HEK293T (cell line): ENCODE measurements at places on chromosomes 16 and 17.
A peak's percentile ranks its signal among the peaks of the same experiment; 100 is the strongest.

GRCh38 chr16:28977703-28978662 lies 3.4 kb downstream of the SPNS1 start:
- DNase-seq: peak; percentile 28

DNA sequence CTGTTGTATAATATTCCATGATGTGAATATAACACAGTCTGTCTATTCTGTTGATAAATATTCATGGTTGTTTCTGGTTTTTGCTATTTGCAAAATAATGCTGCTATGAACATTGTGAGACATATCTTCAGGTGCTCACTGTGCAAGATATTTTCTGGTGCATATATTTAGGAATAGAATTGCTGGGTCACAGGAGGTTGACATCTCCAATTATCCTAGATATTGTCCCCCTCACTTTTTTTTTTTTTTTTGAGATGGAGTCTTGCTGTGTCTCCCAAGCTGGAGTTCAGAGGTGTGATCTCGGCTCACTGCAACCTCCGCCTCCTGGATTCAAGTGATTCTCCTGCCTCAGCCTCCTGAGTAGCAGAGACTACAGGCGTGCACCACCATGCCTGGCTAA lies 14.5 kb upstream of the MYO18A start:
- DNase-seq: no peak

DNA sequence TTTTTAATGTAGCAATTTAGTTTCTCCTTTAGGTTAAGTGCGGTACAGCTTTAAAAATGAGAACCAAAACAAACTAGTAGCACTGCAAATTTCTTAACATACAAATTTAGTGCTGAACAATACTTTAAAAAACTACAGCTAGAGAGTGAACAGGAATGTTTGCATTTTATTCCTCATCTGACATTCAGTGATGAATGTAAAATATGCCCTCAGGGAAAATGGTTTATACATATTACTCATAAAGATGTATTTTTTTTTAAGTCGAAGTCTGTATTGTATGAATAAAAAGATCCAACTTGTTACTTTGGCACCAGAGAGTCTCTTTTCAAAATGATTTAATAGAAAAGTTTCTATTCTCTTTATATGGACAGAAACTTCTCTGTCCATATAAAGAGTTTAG lies 96.8 kb downstream of the BRIP1 start:
- DNase-seq: no peak

GRCh38 chr16:5706211-5706610 lies 608.6 kb upstream of the EEF2KMT start:
- no peak for DNase-seq

- no peak for DNase-seq
Observed at GRCh38 chr16:3788711-3789374, 71.5 kb upstream of the TRAP1 start.

- DNase-seq: no peak
Observed at GRCh38 chr16:47916266-47916665, 239.5 kb downstream of the ABCC12 start.

GRCh38 chr16:56113223-56113622 lies 78.1 kb upstream of the GNAO1 start:
- DNase-seq: no peak

DNA sequence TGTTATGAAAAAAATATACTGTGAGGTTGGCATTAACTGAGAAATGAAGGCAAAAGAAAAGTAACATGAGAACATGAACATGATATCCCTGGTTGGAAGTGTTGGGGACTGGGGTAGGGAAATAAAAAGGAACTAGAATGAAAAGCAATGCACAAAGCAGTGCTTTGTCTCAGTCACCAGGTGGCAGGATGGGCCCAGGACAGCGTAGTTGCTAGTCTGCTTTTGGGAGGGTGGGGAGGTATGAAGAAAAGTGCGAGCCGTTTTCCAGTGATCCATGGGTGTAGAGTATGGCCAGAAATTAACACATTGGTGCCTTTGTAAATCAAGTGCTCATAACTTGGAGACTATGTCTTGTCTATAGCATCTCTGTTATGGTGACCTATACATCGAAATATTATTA lies 662.5 kb upstream of the SALL1 start:
- no peak for DNase-seq

GRCh38 chr16:73151225-73151624 lies 103.3 kb upstream of the ZFHX3 start:
- DNase-seq: no peak

GRCh38 chr16:76532188-76532973 lies 255.2 kb downstream of the CNTNAP4 start:
- no peak for DNase-seq

- DNase-seq: no peak
Observed at GRCh38 chr17:58232707-58233156, 5.7 kb upstream of the LPO start.

DNA sequence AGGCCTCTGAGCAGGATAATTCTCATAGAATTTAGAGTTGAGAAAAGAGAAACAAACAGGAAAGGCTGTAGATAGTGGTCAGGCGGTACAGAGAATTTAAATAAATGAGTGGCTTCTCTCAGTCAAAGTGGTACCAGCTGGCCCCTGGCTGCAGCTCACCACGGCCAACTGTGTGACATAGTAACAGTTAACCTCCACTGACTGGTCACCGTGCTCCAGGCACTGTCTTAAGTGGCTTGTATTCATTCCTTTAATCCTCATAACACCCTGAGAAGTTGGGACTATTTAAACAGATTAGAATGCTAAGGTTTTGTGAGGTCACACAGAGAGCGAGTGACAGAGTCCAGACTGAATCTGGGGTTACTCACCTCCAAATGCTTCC lies 108.9 kb downstream of the GNAO1 start:
- no peak for DNase-seq

DNA sequence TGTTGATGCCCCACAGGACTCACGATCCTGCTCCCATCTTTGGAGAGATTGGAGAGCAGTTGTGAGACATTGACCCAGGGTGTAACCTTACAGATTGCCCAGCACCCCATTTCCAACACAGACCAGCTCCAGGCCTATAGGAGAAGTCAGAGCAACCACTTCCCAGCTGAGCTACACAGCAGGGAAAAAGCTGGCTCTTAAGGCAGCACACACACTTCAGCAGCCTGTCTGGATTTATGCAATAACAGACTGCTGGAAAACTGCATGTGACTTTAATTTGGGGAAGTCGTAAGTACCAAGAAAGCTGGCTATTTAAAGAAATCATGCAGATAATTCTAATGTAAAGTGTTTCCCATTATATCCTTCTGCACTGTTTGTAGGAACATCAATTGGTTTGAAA lies 30.8 kb downstream of the NOG start:
- no peak for DNase-seq

DNA sequence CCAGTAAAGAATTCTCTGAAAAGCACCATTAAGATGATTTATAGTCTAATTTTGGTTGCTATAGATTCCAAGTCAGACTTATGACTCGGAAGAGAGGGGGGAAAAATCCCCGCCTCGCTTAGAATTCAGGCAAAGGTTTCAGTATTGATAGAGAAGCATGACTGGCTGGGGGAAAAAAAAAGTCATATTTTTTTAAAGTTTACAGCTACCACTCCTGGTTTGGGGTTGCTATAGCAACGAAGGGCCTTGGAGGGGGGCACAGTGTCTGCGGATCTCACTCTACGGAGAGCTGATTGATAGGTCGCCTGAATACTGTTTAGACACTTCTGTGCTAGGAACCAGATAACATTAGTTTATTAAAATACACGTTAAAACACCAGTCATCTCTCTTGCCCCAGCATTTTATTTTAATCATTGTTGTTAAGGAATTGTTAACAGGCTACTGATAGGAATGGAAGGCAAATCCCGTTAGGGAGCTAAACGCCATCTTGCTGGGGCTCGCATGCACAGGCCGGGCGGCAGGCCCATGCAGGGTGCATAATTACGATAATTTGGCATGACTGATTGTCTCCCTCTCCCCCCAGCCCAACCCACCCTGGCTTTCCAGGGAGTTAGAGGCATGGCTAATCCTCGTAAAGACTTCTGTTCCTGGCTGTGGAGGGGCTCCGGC lies 380.0 kb upstream of the XYLT1 start:
- no peak for DNase-seq

- DNase-seq: no peak
Observed at GRCh38 chr16:21028728-21029127, 121.9 kb downstream of the DNAH3 start.

GRCh38 chr17:34637548-34638525 lies 58.5 kb downstream of the TMEM132E start:
- DNase-seq: peak; percentile 73

DNA sequence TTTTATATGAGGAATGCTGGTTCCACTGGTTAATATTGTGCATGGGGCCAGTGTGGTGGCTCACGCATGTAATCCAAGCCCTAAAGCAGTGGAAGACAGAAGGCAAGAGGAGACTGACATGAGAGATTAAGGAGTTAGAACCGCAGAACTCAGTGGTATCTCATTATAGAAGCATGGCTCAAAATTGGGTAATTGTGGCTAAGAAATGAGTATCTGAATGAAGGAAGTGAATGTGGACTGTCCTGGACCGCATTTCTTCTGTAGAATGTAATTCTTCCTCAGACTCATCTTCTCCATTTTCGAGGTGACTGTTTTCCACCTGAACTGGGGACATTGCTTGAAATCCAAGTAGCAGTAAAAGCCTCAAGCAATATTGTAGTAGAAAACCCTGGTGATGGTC lies 42.6 kb upstream of the CDR2 start:
- DNase-seq: no peak

DNA sequence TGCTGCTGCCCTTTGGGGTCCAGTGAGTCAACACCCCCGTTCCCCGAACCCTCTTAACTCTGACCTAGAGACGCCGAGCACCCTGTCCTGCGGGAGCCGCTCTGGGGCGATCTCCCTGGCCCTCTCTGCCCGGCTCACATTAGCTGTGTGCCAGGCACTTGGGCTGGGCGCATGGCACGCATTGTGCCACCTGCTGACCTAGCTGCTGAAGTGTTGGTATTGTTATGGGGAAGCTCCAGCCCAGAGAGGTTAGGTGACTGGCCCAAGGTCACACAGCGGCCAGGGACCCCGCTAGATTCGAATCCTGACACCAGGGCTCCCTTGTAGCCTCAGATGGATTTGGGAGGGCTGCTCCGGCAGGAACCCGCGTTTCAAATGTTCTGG lies 1.1 kb downstream of the HSD17B1 start:
- DNase-seq: no peak

DNA sequence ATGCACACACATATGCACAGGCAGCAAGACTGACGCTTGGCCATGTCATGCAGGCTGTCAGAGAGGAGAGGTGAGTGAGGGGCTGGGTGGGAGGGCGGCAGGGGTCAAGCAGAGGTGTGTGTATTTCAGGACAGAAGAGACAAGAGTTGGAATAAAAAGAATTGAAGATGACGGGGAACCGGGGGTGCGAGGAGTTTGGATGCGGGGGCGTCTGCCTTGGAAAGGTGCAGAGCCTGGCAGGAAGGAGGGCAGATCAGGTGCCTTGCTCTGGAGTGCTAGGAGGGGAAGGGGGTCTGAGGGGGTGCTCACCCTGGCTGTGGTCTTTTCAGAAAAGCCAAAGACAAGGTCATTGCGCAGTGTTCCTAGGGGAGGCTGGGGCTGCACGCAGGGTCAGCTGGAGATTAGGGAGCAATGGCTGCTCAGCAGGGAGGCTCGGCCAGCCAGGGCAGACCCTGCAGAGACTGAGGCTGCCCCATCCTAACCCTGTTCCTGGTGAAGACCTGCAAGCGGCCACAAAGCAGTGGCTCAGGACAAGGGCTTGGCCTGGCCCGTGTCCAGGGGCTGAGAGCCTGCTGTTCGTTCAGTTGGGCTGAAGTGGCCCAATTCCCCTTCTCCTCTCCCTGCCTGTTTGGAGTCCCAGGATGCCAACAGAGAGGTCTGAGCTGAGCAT lies 23.7 kb upstream of the CBX4 start:
- no peak for DNase-seq

GRCh38 chr16:389352-389751 lies 7.6 kb upstream of the PGAP6 start:
- DNase-seq: no peak

DNA sequence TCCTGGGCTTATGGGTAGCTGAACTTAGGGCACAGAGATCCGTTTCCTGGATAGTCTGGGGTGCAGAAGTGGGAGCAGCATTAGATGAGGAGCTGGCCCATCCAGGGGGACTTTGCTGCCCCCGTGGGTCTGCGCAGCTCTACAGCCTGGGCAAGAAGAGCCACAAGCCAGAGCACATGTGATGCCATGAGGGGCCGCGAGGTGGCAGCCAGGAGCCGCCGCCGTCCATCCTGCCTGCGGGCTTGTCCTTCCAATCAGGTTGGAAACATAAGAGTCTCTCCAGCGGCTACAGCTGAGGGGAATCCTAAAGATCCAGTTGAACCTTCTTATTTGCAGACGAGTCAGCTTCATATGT lies 21.9 kb downstream of the C1QTNF1 start:
- peak; percentile 88 for DNase-seq

- no peak for DNase-seq
Observed at GRCh38 chr16:64900019-64900418, 221.8 kb downstream of the CDH11 start.

GRCh38 chr16:82585675-82586074 lies 41.1 kb upstream of the CDH13 start:
- no peak for DNase-seq

- no peak for DNase-seq
Observed at GRCh38 chr17:535198-535597, 179.4 kb downstream of the VPS53 start.

GRCh38 chr16:85637808-85638647 lies 24.9 kb downstream of the GSE1 start:
- no peak for DNase-seq

DNA sequence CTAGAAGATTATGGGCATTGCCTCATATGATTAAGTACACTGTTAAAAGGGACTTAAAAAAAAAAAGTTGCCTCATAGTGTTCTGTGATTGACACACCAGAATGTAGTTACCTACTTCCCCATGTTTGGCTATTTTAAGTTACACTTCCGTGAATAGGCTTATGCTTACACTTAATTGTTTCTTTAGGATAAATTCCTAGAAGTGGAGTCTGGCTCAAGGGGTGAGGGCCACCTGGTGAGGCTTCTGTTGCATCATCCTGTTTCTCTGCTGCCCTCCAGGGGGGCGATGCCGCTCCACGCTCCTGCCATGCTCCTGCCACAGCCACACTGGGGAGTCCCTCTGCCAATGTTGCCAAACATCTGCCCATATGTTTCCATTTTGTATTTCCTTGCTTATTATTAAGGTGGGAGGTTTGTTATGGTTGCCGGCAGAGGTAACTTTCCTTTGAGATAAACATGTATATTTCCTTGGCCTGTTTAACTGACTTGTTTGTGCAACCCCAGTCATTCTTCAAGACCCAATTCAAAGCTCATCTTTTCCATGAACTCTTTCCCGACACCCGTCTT lies 73.1 kb downstream of the KSR1 start:
- DNase-seq: no peak

DNA sequence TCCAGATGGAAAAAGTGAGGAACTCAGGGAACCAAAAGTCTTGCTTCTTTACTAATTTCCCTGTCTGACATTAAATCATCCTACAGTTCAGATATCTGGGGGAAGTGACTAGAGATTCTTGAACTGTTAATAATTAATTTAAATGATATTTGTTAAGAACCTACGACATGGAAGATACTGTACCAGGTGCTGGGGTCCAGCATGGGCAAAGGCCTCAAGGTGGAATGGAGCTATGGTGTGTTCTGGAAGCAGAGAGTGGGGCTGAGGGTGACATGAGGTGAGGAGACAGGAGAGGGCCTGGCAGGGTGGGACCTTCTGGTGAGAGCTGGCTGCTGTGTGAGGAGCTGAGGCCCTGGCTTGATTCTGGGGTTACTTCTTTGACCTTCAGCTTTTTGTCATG lies 6.0 kb upstream of the CCL2 start:
- DNase-seq: no peak

GRCh38 chr16:82580298-82580890 lies 46.4 kb upstream of the CDH13 start:
- no peak for DNase-seq

- no peak for DNase-seq
Observed at GRCh38 chr16:24372824-24373223, 116.7 kb downstream of the CACNG3 start.

- no peak for DNase-seq
Observed at GRCh38 chr16:5738586-5738985, 641.0 kb upstream of the EEF2KMT start.
